ENCODE measurements at places on chromosomes 5 and 9.

DNA sequence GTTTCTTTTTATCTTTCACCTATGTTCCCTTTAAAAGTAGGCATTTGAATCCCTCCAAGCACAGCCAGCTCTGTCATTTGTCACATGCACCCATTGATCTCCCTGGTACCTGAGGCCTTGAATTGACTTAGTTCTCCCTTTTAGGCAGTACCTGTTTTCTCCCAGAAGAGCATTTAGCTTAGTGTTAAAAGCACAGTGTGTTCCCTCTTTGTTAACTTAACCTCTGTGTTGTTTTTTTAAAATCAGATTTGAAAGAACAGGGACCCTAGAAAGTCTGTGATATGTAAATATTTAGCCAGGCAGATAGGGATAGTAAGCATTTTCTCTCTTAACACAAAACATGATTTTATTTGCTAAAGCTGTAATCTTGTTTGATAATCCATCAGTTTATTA is 113.8 kb upstream of the SPATA31D4 start:
- DNase-seq, result no peak

- no peak for DNase-seq
Observed at GRCh38 chr5:88583471-88583870, 299.5 kb downstream of the MEF2C start.

DNA sequence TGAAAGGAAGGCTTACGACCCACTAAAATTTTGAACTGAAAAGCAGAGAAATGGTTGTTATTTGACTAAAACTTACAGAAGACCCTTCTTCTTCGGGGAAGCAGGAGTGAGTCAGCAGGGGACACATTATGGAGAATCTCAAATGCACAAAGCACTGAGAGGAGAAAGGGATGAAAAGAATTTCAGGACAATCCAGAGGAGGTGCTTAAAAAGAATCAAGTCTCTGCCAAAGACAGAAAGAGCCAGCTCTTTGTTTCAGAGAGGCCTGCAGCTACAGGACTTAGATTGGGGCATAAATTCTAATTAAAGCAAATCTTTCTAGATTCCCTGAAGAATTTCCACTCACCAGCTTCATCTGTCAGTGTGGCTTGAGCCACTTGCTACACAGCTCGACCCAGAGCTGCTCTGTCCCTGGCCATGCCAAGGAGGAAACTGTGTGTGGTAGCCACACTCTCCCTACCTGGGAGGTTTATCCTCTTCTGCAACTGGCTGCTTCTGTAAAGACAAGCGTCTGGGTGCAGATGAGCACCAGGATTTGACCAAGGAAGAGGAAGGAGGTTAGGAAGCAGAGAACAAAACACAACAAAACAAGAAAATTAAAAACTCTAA is 89.9 kb downstream of the SEMA5A start:
- DNase-seq, result no peak

GRCh38 chr5:14502294-14502690 is 79.3 kb upstream of the OTULINL start:
- no peak for DNase-seq

GRCh38 chr9:91474656-91475055 is 51.0 kb upstream of the NFIL3 start:
- DNase-seq, result no peak

DNA sequence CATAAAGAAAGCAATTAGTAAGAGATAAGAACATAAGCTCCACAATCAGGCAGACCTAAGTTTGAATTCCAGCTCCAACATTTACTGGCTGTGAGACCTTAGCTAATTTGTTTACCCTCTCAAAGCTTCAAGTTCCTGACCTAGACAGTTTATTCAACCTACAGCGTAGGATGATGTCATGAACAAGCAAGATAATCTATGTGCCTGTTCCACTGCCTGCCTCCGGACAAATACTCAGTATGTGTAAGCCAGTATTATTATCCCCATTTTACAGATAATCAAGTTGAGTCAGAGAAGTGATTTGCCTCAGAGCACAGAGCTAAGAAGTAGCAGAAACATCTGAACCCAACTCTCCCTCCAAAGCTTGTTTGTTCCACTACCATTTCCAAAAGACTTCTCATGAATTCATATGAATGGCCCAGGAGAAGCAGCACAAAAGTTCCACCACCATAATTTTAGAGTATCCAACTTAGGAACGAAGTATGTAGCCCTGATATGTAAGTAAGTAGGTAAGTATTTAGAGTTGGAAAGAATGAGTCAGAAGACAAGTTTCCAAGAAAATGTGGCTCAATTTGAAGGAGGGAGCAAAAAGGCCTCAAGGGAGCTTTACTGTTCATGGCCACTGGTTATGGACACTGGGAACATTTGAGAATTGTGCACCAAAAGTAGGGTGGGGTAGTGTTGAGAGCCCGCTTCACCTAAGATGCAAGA is 398.2 kb downstream of the NFIB start:
- DNase-seq, result no peak

DNA sequence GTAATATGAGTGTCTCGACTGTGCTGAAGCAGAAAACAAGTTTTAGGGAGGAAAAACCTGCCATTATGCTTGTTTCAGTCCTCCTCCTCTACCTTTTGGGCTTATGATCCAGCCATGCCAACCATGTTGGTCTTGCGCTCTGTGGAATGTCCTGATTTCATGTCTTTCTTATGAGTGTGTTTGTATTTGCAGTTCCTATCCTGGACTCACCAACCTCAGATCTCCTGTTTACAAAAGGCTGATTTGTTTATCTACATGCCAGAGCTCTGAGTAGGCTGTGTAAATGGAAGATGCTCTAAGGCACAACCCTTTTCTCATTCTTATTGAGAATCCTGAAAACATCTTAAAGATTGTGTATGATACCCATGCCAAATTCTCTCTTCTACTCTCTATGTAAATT is 138.6 kb downstream of the ARHGEF28 start:
- no peak for DNase-seq

DNA sequence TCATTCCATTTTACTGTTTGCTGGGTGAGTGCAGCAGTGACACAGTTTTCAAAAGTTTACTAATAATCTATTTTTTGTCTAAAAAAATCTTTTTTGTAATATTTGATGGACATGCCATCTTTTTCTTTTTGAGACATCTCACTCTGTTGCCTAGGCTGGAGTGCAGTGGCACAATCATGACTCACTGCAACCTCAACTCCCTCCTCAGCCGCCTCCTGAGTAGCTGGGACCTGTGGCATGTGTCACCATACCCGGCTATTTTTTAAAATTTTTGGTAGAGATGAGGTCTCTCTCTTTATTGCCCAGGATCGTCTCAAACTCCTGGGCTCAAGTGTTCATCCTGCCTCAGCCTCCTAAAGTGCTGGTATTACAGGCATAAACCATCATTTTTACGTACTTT is 86.0 kb downstream of the KDM4C start:
- DNase-seq, result no peak

DNA sequence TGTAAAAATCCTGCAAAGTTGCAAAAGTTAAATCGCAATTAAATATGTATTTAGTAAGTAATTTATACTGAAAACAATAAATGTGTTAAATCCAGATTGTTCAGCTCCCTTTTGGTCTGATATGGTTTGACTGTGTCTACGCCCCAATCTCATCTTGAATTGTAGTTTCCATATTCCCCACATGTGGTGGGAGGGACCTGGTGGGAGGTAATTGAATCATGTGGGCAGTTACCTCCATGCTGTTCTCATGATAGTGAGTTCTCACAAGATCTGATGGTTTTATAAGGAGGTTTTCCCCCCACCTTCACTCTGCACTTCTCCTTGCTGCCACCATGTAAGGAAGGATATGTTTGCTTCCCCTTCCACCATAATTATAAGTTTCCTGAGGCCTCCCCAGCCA is 140.0 kb downstream of the CDH6 start:
- no peak for DNase-seq

- DNase-seq, result no peak
Observed at GRCh38 chr9:98182069-98182820, 10.2 kb downstream of the CORO2A start.

DNA sequence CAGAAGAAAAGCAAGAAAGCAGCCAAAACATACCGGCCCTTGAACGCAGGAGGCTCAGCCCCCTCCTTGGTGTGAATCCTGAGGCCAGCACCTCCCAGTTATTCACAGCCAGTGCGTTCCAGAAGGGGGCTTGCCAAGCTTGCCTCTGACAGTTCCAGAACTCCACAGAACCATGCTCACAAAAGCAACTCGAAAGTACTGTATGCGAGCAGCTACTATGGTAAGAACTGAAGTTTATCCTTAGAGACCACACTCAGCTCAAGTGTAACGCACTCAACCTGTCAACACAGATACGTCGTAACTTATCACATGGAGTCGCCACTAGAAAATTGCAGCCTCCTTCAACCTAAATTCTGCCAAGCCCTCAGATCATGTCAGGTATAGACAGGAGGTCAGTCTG is 1.4 kb downstream of the UBAC1 start:
- no peak for DNase-seq

DNA sequence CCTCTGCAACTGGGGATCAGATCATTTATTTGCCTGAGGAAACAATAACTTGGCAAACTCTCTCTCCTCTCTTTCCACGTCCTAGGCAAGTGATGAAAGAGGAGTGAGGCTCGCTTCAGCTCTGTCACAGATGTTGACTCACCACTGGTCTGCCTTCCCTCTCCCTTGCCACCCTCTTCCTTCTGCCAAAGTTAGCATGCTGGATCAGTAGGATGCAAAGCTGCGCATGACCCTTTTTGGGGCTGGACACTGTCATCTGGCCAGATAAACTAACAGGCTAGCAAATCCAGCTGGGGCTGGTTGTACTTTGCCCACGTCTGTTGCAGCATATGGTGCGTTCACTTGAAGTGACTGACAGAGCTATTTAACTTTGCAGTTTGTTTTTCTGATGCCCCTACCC is 36.2 kb upstream of the SMARCA2 start:
- no peak for DNase-seq

- no peak for DNase-seq
Observed at GRCh38 chr5:92401492-92401891, 1018.4 kb upstream of the ARRDC3 start.

DNA sequence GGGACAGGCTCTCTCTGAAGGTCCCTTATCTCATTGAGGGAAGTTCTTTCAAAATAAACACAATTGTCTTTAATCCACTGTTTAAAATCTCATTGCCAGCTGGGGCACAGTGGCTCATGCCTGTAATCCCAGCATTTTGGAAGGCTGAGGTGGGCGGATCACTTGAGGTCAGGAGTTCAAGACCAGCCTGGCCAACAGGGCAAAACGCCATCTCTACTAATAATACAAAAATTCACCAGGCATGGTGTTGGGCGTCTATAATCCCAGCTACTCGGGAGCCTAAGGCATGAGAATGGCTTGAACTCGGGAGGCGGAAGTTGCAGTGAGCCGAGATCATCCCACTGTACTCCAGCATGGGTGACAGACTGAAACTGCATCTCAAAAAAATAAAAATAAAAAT is 8.3 kb upstream of the NDFIP1 start:
- no peak for DNase-seq

DNA sequence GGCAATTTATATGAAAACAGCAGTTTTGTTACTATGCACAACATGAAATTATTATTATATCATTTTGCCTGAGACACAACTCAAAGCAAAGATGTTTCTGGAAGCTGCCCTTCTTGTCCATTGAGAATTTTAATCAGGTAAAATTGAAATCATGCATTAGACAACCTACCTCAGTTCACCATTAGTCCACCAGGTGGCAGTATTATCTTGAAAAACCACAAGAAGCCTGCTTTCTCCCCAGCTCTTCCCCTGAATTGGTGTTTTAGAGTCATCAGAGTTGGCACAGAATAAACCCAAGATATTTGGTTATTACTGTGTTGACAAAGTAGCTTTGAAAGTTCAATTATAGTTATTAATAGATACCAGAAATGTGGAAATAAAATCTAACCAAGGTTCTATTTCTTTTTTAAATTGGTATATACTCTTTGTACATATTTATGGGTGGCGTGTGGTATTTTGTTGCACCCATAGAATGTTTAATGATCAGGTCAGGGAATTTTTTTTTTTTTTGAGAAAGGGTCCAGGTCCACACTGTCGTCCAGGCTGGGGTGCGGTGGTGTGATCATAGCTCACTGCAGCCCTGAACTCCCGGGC is 25.7 kb downstream of the UTP15 start:
- DNase-seq, result peak; percentile 48

All from activated T-cell treated with anti-CD3 and anti-CD28 coated beads for 24 hours (primary cell).